Effector memory CD4-positive, alpha-beta T cell (primary cell): ENCODE measurements at places on chromosomes 16 and 17.

DNA sequence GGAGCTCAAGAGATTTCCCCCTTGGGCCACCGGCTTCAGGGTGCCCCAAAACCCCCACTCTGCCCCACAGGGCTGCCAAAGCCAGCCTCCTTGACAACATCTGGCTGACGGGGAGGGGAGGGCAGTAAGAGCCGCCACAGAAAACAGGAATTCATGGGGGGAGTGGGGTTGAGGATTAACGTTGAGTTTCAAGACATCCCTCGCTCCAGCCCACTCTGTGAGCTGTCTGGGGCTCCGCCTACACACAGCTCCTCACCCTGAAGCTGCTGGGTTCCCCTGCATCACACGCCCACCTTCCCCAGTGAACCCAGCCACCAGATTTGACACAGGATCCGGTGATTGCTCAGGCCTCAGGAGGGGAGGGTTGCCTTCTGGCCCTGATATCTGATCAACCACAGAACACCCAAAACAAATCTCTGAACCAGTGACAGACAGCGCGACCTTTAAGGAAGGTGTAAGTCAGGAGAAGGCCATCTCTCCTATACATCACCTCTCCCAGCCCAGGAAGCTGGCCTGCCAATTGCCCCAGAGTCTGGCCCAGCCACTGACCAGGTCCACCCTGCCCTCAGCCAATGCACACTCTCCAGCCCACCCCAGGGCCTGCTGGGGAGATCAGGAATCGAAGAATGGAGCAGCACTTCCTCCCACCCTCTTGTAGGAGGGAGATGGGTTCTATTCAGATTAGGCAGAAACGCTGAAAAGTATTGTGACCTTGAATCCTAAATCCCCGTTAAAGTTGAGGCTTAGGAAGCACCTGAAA is 132.1 kb downstream of the CLEC16A start:
- DNase-seq: no peak

DNA sequence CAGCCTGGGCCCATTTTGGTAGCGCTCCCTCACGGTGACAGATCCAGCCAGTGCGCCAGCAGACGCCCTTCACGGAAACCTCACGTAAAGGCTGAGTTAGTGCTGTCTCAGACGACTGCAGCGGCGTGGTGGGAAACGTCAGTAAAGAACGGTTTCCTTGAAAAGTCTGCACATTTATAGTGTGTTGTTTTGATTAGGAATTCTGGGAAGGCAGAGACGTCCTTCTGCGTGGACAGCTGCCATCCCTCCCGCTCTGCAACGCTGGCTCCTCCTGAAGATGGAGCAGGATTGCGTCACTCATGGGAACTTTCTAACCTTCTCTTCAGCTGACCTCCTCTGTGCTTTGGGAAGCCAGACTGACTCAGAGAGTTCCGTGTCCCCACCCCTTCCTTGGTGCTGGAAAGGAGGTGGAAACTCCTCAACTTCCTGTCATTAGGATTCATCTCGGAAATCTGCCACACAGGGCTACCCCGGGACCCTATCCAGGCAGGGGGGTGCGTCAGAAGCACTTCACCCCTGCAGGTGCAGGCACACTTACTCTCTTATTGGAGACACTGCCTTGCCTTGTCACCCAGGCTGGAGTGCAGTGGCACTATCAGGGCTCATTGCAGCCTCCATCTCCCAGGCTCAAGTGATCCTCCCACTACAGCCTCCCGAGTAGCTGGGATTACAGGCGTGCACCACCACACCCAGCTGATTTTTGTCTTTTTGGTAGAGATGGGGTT is 24.3 kb upstream of the CRISPLD2 start:
- DNase-seq: no peak

DNA sequence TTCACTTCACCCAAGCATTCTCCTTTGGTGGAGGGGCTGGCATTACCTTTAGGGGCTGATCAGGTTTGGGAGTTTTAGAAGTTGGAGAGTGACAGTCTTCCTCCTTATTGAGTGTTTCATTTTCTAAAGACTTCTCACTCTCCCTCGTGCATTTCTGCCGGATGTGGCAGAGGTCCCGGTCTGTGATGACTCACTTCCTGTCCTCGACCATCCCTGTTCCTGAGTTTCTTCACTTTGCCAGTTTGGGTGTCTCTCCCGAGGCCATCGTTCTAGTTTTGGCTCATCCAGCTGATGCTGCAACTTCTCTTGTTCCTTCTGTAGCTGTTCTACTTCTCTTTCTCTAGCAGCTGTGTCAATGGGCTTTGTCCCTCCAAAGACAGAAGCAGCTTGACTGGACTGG is 104.3 kb downstream of the PHKB start:
- DNase-seq: no peak

GRCh38 chr17:81228420-81228819 is 5.7 kb upstream of the CEP131 start:
- no peak for DNase-seq

DNA sequence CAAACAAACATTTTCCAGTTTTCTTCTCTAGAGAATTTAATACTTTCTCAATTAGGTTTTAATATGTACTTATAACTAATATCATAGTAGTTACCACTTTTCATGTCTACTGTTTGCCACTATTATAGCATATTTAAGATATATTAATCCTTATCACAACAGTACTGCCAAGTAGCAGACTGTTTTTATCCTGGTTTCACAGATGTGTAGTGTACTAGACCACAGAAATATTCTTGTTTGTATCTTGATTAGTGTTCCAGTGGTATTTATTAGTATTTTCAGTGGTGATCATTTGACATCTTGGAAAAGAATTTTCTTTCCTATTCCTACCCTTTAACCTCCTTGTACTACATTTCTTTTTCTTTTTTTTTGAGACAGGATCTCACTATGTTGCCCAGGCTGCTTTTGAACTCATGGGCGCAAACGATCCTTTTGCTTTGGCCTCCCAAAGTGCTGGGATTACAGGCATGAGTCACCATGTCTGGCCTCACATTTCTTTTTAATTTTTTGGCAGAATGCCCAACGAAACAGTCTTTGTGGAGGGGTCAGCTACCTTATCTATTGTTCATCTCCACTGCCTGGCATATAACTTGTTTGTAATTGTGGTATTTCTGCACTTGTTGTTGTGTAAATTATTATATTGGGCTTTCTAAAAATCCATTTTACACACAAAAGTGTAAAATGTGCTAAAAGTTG is 27.2 kb downstream of the MAP2K4 start:
- no peak for DNase-seq

DNA sequence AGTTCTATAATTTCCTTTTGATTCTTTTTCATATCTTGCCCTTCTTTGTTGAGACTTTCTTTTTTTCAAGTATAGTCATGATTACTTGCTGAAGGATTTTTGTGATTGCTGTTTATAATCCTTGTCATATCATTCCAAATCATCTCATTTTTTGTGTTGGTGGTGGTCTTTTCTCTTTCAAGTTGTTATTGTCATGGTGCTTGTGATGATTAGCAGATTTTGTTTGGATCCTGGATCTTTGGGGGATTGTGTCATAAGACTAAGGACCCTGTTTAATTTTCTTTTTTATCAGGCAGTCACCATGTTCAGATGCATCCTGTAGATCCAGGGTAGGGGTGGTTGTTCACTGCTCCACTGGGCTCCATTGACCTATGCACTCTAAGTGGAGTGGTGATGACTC is 254.4 kb upstream of the FOXF1 start:
- no peak for DNase-seq

GRCh38 chr17:2697611-2698162 is 13.9 kb downstream of the CLUH start:
- no peak for DNase-seq

DNA sequence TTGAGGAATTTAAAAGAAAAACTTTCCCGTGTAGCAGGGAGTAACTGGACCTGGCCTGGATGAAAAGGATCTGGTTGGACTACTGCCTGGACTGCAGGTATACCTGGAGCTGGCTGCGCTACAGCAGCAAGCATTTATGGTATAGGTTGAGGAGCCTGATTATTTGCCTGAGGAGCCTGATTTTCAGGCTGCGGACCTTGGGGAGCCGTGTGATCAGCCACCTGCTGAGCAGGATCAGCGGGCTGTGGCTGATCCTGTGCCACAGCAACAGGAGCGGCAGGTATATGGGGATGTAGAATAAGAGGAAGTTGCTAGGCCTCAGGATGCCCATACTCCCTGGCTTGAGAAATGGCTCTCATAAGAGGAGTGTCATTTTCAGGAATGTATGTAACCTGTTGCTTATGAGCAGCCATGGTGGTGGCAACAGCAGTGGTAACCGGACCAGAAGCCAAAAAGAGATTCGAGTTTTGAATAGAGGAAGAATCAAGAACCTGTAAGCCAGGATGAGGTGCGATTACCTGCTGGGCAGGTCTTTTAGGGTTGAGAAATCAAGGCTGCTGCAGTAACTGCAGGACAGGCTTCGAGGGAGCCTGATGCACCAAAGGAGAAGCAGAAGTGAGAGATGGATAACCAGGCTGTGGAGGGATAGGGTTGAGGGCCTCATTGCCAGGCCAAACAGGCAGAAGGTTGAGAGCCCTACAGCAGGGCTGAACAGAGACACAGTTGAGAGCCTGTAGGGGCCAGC is 60.9 kb upstream of the ARL4D start:
- no peak for DNase-seq

GRCh38 chr16:4372578-4373355 is 1.1 kb downstream of the VASN start:
- no peak for DNase-seq
